ENCODE measurements at places on chromosomes 4 and X. TPM values are rescaled to one million over a fixed set of nuclear protein-coding genes. Genes with fewer than 3 reads are reported as not detected.
A peak's percentile ranks its signal among the peaks of the same experiment; 100 is the strongest.

GRCh38 chr4:74056114-74056857, 17.8 kb upstream of the CXCL3 start:
- no peak for DNase-seq

Gene RBM41
- 12.7 TPM for polyA plus RNA-seq

GRCh38 chr4:110347805-110348204, 128.2 kb upstream of the ENPEP start:
- no peak for DNase-seq

- peak; percentile 49 for DNase-seq
These were observed 1.1 kb downstream of the SLIT2 start for GRCh38 chr4:20252656-20253282.

DNA sequence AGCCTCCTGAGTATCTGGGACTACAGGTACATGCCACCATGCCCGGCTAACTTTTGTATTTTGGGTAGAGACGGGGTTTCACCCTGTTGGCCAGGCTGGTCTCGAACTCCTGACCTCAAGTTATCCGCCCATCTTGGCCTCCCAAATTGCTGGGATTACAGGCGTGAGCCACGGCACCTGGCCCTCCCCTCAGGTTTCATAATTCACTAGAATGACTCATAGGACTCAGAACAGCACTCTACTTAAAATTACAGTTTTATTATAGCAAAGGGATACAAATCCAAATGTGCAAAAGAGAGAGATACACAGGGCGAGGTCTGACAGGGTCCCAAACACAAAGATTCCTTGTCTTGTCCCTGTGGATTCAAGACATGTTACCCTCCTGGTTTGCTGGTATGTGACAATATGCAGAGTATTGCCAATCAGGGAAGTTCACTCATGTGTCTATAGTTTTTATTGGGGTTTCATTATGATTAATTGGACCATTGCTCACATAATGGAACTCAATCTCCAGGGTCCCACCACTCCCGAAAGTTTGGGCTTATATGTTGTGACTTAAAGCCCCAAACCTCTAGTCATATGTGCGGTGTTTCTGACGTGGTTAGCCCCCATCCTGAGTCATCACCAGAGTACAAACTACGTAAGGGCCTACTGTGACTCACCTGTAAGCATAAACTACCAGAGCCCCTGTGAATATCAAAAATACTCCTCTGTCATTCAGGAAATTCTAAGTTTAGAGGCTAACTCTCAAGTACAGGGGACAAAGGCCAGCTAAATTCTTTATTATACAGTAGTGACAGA, 5.2 kb downstream of the YIPF6 start:
- no peak for DNase-seq

Gene FAM47A
- not detected for polyA plus RNA-seq

DNA sequence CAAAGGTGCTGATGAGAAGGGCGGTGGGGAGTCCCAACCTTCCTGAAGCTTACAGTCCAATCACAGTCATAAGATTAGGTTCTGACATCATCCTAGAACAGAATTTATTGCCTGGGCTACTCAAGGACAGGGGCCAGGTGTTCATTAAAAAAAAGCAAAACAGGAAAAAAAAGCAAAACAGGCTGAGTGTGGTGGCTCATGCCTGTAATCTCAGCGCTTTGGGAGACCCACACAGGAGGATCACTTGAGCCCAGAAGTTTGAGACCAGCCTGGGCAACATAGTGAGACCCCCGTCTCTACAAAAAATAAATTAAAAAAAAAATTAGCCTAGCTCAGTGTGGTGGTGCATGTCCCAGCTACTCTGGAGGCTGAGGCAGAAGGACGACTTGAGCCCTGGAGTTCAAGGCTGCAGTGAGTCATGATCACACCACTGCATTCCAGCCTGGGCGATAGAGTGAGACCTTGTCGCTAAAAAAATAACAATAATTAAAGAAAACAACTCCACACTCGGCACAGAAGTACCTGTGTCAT, 3.0 kb downstream of the RAB9A start:
- DNase-seq = no peak

DNA sequence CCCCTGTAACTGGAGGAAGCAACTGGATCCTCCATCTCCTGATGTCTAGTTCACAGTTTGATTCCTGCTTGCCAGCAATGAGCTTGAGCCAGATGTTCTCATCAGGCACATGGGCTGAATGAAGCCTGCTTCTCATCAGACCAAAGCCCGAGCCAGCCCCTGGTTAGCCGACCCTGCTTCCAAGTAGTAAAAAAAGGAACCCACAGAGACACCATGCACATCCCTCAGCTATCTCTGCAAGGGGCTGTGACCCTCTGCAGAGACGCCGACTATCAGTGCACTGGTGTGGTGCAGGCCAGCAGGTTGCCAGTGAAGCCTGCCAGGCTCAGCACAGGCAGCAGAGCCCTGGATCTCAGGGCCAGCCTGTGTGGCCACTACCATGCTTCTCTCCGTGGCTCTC, 2.8 kb downstream of the DCTD start:
- no peak for DNase-seq
